ENCODE measurements at places on chromosomes 4 and X. TPM values are rescaled to one million over a fixed set of nuclear protein-coding genes. Genes with fewer than 3 reads are reported as not detected.
A peak's percentile ranks its signal among the peaks of the same experiment; 100 is the strongest.

GRCh38 chr4:11152684-11153083 is 276.0 kb downstream of the HS3ST1 start:
- no peak for DNase-seq

The AMER1 gene
- 5.7 TPM for total RNA-seq

The SYTL5 gene
- total RNA-seq, result 0.69 TPM

DNA sequence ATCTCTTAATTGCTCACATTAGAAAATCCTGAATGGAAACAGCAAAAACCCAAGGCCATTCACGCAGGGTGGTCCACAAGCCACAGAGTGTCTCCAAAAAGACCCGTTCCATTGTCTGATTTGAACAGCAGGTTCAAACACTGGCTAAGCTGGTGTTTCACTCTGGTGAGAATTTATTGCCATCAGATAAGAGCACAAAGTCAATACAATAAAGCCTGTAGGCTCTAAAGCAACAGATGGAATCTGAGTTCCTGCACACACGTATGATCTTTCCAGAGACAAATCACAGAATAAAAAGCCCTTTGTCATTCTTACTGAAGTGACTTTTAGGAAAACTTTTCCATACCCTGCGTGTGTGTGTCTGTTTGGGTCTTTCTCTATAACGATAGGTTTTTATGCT is 5.1 kb upstream of the SFRP2 start:
- no peak for DNase-seq

The LRPAP1 gene
- 204 TPM for total RNA-seq

DNA sequence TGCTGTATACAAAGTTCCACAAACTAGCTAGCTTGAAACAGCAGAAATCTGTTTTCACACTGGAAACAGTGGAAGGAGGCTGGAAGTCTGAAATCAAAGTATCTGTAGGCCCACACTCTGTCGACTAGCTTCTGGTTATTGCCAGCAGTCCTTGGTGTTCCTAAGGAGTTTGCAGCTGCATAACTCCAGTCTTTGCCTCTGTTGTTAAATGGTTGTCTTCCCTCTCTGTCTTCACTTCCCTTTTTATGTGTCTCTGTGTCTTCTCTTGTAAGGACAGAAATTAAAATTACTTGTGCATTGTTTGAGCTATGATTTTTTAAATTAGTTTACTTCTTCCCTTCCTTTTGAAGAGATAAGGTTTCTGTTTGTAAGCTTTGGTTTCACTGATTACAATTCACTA is 8.2 kb downstream of the MTHFD2L start:
- DNase-seq, result no peak

The CSAG1 gene
- not detected for total RNA-seq

The OGT gene
- total RNA-seq, result 147 TPM

- peak; percentile 79 for DNase-seq
Observed at GRCh38 chr4:8316251-8316771, 46.8 kb downstream of the HTRA3 start.
